ENCODE measurements at places on chromosomes 11 and 22. TPM values are rescaled to one million over a fixed set of nuclear protein-coding genes. Genes with fewer than 3 reads are reported as not detected.
A peak's percentile ranks its signal among the peaks of the same experiment; 100 is the strongest.

GRCh38 chr11:133133606-133134005, 398.7 kb downstream of the OPCML start:
- no peak for DNase-seq

- no peak for DNase-seq
These were observed 49.9 kb downstream of the MAML2 start for GRCh38 chr11:96293109-96293508.

MYO18B gene
- total RNA-seq, result 0.22 TPM

GRCh38 chr11:14898906-14899305, 6.9 kb upstream of the CYP2R1 start:
- no peak for DNase-seq

NNMT gene
- not detected for total RNA-seq

DNA sequence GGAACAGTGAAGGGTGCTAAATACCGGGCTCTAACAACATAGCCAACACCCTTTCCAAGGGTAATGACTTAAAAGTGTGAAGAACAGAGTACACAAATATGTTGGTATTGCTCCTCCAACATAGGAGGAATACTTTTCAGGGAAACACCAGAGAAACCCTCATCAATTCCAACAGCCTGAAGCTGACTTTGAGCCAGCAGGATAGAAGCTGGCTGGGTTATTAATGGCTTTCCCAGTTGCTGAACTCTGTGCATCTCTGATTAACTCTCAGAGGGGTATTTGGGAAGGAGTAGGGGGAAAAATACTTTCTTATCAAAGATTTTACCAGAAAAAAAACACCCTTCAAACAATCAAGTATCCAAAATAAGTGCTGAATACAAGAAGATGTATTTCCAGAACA, 95.6 kb downstream of the AMBRA1 start:
- DNase-seq, result no peak

DNA sequence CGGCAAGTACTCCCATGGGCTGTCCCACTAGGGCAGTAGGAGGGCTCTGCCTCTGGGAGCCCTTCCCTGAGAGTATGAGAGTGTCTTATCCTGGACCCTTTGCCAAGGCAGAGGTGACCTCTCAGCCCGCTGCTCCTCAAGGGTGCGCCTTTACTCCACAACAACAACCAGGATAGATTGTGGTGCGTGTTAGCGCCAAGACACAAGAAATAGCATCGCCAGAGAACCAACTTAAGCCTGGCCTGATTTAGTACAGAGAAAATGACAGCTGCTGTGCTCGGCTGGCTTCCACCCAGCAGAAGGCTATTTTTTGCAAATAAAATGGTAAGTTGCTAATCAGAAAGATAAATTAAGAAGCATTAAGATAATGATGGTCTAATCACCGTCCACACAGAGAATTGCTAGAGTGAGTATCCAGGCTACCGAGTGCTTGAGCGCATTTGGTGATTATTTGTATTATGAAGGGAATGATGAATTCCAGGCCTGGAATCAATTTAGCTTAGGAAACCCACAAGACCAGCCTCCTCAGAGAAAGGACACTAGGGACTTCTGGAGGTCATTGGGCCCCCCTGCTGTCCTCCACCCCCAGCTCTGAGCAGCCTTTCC, 119.8 kb downstream of the PKNOX2 start:
- no peak for DNase-seq

P2RY6 gene
- total RNA-seq, result not detected

BIK gene
- total RNA-seq, result 4.1 TPM

- peak; percentile 83 for DNase-seq
These were observed 77.0 kb downstream of the MICAL2 start for GRCh38 chr11:12187399-12187798.

- DNase-seq, result peak; percentile 48
These were observed 32.1 kb upstream of the GNB1L start for GRCh38 chr22:19886605-19887255.

DNA sequence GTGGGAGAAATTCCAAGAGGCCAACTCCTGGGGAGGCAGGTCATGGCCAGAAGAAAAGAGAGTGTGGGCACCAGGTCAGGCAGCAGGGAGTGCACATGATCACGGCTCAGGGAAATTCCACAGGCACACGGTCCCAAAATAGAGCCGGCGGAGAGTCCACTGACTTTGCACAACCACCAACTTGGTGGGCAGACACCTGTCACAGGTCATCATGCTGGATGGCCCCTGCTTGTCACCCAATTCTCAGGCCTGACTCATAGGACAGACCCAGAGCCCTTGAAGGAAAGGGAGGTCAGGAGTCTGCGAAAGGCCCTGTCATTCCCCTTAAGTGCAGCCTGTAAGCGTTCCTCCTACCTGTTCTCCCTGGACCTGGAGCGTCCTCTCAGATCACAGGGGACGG, 15.8 kb downstream of the APOL2 start:
- DNase-seq, result no peak

- peak; percentile 32 for DNase-seq
These were observed 19.5 kb upstream of the P2RY6 start for GRCh38 chr11:73252577-73253191.

DNA sequence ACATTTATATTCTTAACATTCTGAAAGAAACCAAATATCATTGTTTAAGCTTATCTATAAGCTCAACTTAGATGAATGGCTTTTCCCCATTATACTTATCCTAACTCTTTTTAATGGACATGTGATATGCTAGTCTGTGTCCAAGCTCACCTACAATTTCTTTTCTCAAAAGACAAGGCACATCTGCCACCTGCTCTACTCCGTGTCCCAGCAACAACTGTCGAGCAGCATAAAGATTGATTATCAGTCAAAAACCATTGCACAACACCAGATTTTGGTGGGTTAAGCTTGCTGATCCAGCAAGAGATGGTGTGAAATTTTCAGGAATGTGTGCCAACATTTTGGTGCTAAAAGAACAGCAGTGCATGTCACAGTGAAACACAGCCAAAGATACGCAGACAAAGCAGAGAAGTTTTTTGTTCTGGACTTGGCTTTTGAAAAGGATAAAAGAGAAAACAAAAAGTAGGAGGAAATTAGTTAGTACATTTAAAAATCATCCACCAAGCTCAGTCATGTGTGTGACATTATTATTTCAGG, 65.8 kb downstream of the DCDC1 start:
- DNase-seq, result no peak

GRCh38 chr22:26430600-26430999, 1.5 kb downstream of the ASPHD2 start:
- peak; percentile 24 for DNase-seq

DNA sequence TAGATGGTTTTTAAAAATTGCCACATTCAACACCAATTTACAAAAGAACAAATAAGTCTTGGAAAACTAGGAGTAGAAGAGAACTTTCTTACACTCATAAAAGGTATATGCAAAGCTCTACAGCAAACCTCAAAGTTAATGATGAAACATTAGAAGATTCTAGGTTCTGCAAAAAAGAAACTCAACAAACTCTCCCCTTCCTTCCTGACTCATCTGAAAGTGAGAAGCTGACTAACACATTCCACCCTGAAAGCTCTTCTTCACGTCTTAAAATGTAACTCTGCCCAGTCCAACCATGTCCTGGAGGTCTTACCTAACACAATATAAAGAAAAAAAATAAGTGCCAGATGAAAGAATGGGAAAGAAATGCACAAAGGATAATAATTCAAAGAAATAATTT, 218.9 kb upstream of the ISX start:
- DNase-seq, result no peak

MYO7A gene
- total RNA-seq, result 0.38 TPM

DNA sequence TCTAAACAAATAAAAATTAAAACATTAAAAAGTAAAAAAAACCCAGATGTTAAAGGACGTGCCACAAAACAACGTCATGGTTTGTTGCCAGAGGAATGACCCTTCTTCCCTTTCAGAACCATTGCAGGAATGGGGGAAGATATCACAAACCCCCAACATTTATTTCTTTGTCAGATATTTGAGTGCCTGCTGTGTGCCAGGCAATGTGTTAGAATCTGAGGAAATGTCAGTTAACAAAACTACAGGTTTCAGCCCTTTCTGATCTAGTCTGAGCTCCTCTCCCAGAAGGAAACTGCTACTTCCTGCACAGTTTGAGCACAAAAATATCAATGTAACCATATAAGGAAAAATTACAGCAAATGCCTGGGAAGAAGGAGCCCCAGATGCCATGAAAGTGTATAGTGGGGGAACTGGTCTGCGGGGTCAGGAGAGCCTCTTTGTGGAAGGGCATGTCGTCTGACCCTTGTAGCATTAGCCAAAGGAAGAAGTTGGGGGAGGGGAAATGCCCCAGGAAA, 7.1 kb upstream of the NHERF4 start:
- no peak for DNase-seq

- no peak for DNase-seq
These were observed 108.9 kb upstream of the DDI1 start for GRCh38 chr11:103927535-103927934.

ASCL2 gene
- 2.0 TPM for total RNA-seq

- no peak for DNase-seq
These were observed 365.3 kb downstream of the CTTN start for GRCh38 chr11:70763606-70764005.

GRCh38 chr11:69049490-69049867, 747 bp downstream of the TPCN2 start:
- peak; percentile 46 for DNase-seq

PATE4 gene
- total RNA-seq, result not detected

DNA sequence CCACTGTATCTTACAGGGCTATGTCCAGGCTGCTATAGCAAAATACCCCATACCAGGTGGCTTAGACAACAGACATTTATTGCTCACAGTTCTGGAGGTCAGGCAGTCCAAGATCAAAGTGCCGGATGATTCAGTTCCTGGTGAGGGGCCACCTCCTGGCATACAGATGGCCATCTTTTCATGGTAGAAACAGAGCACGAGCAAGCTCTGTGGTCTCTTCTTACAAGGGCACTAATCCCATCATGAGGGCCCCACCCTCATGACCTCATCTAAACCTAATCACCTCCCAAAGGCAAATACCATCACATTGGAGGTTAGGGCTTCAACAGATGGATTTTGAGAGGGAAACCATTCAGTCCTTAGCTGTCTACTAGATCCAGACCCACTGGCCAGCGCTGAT, 117.4 kb upstream of the NECTIN1 start:
- no peak for DNase-seq

DNA sequence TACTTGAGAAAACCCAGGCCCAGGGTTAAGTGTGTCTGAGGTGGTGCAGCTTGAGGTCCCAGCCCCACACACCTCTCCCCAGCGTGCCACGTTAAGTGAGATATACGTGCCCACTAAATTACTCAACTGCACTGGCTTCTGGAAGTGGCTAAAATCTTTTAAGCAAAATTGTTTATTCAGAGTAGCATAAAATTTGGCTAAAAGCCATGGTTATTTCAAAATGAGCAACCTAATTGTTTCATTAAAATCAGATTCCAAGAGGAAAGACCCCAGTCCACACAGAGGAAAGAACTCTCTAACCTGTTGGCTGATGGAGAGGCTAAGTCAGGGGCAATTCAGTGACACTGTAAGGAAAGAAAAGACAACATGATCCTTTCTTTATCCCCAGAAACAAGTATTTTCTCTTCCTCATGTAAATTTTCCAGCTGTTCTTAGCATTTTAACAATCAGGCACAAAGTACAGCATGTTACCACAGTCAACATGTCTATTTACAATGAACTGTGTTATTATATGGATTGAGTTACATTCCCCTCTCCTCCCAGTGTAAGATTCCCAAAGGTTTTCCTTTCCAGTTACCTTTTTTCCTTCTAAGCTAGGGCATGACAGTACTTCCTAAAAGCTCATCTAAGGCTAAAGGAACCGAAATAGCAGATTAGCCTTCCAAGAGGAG, 26.6 kb downstream of the NUP50 start:
- no peak for DNase-seq

OR10A2 gene
- total RNA-seq, result not detected

DNA sequence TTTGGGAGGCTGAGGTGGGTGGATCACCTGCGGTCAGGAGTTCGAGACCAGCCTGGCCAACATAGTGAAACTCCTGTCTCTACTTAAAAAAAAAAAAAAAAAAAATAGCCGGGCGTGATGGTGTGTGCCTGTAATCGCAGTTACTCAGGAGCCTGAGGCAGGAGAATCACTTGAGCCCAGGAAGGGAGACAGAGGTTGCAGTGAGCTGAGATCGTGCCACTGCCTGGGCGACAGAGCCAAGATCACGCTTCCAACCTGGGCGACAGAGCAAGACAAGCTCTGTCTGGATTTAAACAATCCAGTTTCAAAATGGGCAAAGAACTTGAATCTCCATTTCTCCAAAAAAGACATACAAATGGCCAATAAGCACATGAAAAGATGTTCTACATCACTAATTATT, 12.5 kb downstream of the LMO2 start:
- DNase-seq, result no peak

GRCh38 chr11:130426223-130426836, 2.1 kb downstream of the ADAMTS8 start:
- no peak for DNase-seq

TRPM5 gene
- not detected for total RNA-seq

SELENOH gene
- total RNA-seq, result 252 TPM

TMEM121B gene
- 0.10 TPM for total RNA-seq

DNA sequence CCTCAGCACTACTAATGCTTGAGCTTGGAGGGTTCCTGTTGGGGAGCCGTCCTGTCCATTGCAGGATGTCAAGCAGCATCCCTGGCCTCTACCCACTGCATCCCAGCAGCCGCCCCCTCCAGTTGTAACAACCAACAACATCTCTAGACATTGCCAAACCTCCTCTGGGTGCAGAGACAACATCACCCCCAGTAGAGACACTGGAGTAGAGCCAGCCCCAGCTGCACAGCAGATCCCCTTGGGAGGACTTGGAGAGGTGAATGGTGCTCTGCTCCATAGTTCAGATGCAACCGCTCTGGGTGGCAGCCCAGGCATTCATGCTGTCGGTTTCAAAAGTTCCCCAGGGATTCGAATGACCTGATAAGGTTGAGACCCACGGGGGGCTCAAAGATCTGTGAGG, 259.0 kb downstream of the MN1 start:
- DNase-seq, result no peak

CARD18 gene
- not detected for total RNA-seq

ACR gene
- not detected for total RNA-seq

GRCh38 chr11:96002339-96002738, 78.4 kb upstream of the MTMR2 start:
- no peak for DNase-seq

DNA sequence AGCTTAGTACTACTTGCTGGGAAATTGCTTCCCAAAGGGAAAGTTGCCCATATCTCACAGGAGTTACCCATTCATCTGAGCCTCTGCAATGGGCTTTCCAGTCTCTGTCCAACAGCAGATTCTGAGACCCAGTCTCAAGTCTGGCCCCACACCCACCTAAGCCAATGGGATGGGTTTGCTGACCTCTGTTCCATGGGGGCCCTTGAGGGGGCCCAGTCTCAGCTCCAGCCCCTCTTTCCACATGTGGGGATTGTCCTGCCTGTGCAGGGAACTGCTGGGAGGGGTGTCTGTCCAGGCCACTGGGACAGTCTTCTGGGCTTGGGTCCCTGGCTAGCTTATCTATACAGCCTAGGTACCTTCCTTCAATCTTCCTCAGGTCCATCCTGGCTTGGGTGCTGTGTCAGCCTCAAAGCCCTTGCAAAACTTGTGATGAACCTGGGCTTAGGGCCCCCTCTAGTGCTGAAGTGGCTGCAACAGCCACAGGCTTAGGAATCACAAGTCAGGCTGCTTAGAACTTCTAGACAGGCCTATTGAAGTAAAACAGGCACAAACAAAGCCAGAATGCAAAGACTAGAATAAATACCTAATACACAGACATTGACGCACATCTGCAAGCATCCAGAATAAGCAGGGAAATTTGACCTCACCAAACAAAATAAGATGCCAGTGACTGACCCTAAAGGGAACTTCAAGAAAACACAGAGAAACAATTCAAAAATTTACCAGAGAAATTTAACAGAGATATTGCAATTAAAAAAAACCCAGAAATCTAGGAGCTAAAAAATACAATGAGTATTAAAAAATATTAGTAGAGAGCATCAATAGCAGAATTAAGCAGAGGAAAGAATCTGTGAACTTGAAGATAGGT, 11.7 kb upstream of the PATL1 start:
- DNase-seq, result peak; percentile 67

Data from activated CD4-positive, alpha-beta memory T cell treated with anti-CD3 and anti-CD28 coated beads for 36 hours (primary cell).